Jurkat, Clone E6-1 (cell line): ENCODE measurements at places on chromosomes 1 and 21.

- DNase-seq = no peak
Measured at GRCh38 chr1:230907472-230908205, 39.3 kb upstream of the C1orf198 start.

- DNase-seq = no peak
Measured at GRCh38 chr1:50197216-50197615, 88.5 kb downstream of the ELAVL4 start.

DNA sequence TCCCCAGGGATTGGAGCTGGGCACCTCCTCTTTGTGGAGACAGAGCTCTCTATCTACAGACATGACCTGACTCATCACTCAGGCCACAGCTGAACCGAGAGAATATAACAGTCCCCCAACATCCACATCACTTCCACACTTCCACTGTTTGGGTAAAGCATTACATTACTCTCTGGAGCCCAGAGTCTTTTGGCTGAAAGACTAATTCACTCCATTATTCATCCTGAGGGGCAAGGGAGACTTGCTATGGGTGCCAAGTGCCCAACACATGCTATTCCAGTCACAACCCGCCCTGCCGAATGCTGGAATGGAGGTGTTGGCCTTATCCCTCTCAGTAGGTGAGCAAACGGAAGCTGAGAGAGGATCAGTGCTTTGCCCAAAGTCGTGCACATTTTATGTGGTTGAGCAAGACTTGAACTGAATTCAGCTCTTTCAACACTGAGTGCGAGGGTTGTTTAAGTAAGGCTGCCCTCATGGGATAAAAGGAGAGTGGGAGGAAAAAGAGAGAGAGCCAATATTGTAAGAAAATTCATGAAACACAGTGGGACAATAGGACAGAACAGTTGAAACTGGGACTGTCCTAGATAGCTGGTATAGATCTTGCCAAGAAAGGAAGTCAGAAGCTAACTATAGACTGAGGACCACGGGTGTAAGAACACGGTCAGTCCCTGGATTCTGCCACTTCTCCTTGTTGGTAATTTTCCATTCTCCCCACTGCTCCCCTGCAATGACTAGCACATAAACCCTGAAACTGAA, 13.5 kb upstream of the CHI3L1 start:
- no peak for DNase-seq

DNA sequence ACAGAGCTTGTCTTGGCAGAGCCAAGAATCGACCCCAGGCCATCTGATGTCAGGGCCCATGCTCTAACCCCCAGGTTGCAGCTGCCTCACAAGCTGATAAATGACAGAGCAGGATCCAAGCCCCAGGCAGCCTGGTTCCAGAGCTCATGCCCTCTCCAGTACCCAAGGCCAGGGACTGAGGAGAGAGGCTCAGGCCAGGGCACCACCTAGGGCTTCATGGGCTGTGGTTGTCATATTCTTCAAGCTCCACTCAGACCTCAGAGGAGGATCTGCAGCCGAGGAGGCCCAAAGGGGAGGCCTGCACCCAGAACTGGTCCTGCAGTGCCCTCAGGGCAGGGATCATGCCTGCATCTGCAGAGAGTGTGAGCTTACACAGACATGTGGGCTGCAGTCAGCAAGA, 301.1 kb downstream of the MATN1 start:
- DNase-seq = no peak

DNA sequence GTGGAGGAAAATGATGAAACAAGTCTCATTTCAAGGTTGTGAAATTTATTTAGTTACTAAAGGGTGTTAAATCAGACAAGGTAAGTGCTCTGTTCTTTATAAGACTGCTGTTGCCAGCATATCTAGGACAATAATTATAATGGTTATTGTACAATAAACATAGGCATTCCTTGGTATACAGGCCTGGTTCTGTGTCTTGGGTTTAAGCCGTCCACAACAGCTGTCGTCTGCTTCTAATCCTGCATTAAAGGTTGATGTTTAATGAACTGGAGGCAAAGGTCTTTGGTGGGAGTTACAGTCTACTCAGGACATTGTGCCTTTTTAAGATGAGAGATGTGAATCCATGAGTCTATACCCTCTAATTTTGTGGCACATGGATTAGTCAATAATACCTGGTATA, 23.4 kb upstream of the FMO4 start:
- DNase-seq = no peak
